ENCODE measurements at places on chromosomes 16 and 17. TPM values are rescaled to one million over a fixed set of nuclear protein-coding genes. Genes with fewer than 3 reads are reported as not detected.

DNA sequence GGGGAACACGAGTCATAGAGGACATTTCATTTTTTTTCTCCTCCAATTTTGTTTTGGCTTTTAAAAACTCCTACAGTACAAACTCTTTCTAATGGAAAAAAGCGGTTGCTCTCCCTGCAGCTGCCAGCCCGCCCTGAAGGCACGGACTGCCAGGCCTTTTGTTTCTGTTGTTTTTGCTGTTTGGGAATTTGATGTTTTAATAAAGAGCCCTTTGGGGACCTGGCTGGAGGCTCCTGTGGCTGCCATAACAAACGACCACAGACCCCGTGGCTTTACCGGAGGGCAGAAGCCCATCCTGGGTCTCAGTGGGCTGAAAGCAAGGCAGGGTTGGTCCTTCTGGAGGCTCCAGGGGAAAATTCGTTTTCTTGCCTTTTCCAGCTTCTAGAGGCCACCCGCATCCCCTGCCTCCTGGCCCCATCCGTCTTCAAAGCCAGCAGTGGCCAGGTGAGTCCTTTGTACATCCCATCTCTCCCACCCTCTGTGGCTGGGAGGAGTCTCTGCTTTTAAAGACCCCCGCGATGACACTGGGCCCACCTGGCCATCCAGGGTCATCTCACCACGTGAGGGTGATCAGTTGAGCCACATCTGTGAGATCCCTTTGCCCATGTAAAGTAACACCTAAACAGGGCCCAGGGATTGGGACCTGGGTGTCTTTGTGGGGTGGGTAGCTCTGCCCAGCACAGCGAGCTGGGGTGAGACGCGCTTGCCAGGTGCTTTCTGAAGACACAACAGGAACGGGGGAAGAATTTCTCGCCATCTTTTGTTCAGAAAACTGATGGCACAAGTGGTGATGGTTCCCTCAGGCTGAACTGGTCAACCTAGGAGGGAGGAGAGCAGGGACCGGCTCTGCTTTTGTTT lies 113.9 kb downstream of the BANP start:
- H3K27me3 ChIP-seq = no peaks in the 10 kb centered on the region
- no peak for DNase-seq
- H3K4me3 ChIP-seq = no peak overlapping the region
- H3K27ac ChIP-seq = no peak overlapping the region
- H3K4me1 ChIP-seq = peaks cover 6% of the 10 kb centered on the region

DNA sequence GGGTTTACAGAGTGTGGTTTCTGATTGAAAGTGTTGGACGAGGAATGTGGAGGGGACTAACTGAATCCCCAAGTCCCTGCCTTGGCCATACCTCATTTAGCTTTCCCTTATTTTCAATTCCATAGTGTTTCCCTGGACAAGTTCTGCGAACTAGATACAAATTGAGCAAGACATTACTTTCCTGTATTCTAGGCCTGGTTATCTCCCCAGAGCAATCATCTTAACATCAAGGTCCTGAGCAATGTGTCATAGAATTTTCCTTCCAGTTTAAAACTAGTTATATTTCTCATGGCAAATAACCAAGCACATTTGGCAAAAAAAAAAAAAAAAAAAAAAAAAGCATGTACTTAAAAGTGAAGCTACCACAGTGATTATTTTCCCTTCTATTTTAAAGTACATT lies 330.1 kb downstream of the CDH11 start:
- DNase-seq = no peak
- H3K27ac ChIP-seq = no peak overlapping the region

HOXB2 gene
- 4.5 TPM for total RNA-seq

TNFRSF13B gene
- not detected for total RNA-seq

DNA sequence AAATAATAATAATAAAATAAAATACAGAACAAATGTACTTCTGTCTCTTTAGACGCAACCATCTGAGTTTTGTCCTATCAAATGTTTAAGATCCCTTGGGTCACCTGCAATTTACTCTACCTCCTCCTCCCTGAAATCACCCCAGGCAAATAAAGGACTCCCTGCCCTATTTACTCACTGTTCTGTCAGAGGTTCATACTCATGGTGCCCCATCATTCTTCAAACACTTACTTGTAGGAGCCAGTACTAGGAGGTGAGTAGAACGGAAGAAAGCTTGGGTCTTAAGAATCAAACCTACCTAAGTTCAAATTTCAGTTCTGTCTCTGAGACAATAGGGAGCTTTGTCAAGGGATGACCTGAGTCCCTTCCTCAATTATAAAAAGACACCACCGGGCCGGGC lies 3.8 kb downstream of the TBC1D10B start:
- H3K27me3 ChIP-seq = no peaks in the 10 kb centered on the region
- peaks cover 12% of the 10 kb centered on the region for H3K36me3 ChIP-seq
- peak overlapping the region; percentile 94 for H3K4me3 ChIP-seq
- no peak for DNase-seq
- H3K27ac ChIP-seq = peak overlapping the region; percentile 94

C1QL1 gene
- total RNA-seq = not detected

TNK1 gene
- total RNA-seq = 5.9 TPM

- no peak for DNase-seq
- no peak overlapping the region for H3K4me3 ChIP-seq
- H3K4me1 ChIP-seq = peaks cover 13% of the 10 kb centered on the region
Observed at GRCh38 chr16:85629853-85630252, 16.7 kb downstream of the GSE1 start.

CNTNAP1 gene
- 6.9 TPM for total RNA-seq

DNA sequence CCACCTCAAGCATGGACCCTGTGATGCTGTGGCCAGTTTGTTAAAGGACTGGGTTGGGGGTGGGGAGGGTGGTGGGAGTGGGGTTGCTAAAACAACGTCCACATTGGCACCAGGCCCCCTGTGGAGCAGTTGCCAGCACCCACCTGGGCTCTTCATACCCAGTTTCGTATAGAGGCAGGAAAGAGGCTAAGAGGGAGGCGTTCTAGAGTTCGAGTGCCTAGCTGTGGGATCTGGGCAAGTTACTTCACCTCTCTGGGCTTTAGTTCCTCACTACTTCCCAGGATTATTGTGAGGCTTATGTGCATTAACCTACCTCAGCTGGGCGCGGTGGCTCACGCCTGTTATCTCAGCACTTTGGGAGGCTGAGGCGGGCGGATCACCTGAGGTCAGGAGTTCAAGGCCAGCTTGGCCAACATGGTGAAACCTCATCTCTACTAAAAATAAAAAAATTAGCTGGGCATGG lies 1.4 kb downstream of the MFAP4 start:
- no peaks in the 10 kb centered on the region for H3K27me3 ChIP-seq
- DNase-seq = no peak
- peaks cover 5% of the 10 kb centered on the region for H3K36me3 ChIP-seq

DNA sequence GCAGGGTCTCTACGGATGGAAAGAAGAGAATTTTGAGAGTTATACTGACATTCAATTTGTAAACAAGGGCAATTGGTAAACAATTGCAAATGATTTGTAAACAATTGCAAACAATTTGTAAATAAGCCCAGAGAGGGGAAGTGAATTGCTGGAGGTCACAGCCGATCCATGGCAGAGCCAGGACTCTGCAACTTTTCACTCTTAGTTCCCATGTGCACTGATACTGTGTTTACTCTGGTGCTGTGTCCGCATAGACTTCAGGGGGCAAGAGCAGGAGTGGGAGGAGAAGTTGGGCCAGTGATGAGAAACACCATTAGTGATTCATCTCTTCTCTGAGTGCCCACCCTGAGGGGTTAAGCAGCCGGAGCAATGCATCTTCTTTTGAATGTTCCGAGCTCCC lies 14.0 kb downstream of the SCNN1G start:
- no peak overlapping the region for H3K4me3 ChIP-seq
- peaks cover 75% of the 10 kb centered on the region for H3K27me3 ChIP-seq
- H3K27ac ChIP-seq = no peak overlapping the region
- no peak for DNase-seq
- H3K4me1 ChIP-seq = no peaks in the 10 kb centered on the region

SPNS3 gene
- total RNA-seq = 1.9 TPM

DNA sequence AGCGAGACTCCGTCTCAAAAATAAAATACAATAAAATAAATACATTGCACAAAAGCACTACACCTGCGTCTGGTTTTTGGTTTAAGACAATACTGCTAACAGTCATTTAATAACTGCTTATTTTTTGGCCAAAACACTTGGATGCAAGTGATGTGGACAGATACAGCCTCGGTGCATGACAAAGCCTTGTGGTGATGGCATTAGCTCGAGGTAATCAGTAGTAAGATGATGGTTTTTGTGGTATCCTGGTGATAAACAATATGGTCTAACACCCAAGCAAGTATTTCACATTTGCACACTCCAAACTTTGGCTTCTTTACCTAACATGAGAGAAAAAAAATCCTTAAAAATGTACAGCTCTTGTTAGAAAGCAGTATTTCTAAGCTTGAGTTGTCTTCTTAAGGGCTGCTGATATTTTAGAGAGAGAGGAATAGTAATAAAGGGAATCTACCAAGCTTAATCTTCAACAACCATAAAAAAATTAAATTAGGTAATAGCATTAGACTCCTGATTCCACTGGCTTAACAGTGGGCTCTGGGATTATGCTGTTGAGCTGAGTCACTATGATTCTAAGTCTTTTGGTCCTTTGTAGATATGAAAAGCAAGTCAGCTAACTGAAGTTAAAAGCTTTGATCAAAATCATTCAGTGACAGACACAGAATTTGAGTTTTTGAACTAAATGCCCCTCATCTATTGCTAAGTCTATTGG lies 111.1 kb downstream of the VPS53 start:
- H3K27me3 ChIP-seq = no peaks in the 10 kb centered on the region
- no peak overlapping the region for H3K4me3 ChIP-seq
- H3K27ac ChIP-seq = no peak overlapping the region
- peaks cover 9% of the 10 kb centered on the region for H3K4me1 ChIP-seq
- DNase-seq = no peak

- peaks cover 2% of the 10 kb centered on the region for H3K36me3 ChIP-seq
- peaks cover 9% of the 10 kb centered on the region for H3K4me1 ChIP-seq
- DNase-seq = no peak
- H3K27ac ChIP-seq = no peak overlapping the region
- no peak overlapping the region for H3K4me3 ChIP-seq
Observed at GRCh38 chr16:85759631-85760419, 8.9 kb upstream of the C16orf74 start.

IGSF6 gene
- total RNA-seq = 0.39 TPM

GRCh38 chr17:8333281-8333680 lies 6.4 kb upstream of the ODF4 start:
- H3K4me3 ChIP-seq = no peak overlapping the region
- H3K36me3 ChIP-seq = no peaks in the 10 kb centered on the region
- peaks cover 22% of the 10 kb centered on the region for H3K27me3 ChIP-seq
- H3K4me1 ChIP-seq = peaks cover under 1% of the 10 kb centered on the region
- no peak for DNase-seq
